ENCODE measurements at places on chromosomes 1 and 21.

GRCh38 chr1:34904236-34905097, 25.0 kb downstream of the DLGAP3 start:
- DNase-seq = no peak

GRCh38 chr21:25980710-25981109, 189.9 kb downstream of the APP start:
- no peak for DNase-seq

DNA sequence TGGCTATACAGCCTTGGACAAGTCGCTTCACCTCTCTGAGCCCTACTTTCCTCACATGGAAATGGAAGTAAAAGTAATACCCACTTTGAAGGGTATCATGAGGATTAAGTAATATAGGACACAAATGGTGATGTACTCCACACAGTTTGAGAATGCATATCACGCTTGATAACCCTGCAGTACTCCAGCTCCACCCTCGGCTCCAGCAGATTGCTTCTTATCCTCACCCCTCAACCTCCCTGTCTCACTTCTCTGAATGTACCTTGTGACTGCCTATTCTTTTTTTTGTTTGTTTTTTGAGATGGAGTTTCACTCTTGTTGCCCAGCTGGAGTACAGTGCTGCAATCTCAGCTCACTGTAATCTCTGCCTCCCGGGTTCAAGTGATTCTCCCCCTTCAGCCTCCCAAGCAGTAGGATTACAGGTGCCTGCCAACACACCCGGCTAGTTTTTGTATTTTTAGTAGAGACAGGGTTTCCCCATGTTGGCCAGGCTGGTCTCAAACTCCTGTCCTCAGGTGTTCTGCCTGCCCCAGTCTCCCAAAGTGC, 55.5 kb downstream of the LDLRAD2 start:
- no peak for DNase-seq

GRCh38 chr1:38328278-38329035, 281.9 kb upstream of the POU3F1 start:
- no peak for DNase-seq

- peak; percentile 25 for DNase-seq
Measured at GRCh38 chr1:37325509-37326437, 148.6 kb upstream of the ZC3H12A start.
